AG08395 (cell line): ENCODE measurements at places on chromosomes 4 and X.
A peak's percentile ranks its signal among the peaks of the same experiment; 100 is the strongest.

- DNase-seq, result no peak
Observed at GRCh38 chrX:152897222-152898131, at the start of gene ZNF185. ZNF185 (plus strand) TSS chrX:152898067; CDS start chrX:152914490, 16,423 bp downstream.

GRCh38 chrX:51893931-51894696, 691 bp downstream of the MAGED1 start:
- DNase-seq, result no peak

GRCh38 chr4:152938237-152938947, 2.3 kb downstream of the FHDC1 start:
- no peak for DNase-seq

DNA sequence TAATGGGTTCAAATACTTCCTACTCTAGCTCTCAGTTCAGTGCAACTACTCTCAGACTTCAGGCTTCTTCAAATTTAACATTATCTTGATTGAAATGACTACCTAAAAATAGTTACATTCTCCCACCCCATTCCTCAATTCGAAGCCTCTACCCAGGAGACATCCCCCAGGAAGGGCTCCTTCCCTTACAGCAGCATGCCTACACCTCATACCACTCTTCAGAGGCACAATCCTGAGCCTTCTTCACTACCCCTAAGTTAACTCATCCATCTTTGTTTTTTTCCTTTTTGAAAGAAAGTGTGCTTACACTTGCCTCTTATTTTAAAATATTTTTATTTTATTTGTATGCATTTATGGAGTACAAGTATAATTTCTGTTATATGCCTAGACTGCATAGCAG, 17.2 kb upstream of the PRSS48 start:
- DNase-seq, result no peak

GRCh38 chrX:114889481-114889880, 127.9 kb downstream of the IL13RA2 start:
- peak; percentile 4 for DNase-seq

DNA sequence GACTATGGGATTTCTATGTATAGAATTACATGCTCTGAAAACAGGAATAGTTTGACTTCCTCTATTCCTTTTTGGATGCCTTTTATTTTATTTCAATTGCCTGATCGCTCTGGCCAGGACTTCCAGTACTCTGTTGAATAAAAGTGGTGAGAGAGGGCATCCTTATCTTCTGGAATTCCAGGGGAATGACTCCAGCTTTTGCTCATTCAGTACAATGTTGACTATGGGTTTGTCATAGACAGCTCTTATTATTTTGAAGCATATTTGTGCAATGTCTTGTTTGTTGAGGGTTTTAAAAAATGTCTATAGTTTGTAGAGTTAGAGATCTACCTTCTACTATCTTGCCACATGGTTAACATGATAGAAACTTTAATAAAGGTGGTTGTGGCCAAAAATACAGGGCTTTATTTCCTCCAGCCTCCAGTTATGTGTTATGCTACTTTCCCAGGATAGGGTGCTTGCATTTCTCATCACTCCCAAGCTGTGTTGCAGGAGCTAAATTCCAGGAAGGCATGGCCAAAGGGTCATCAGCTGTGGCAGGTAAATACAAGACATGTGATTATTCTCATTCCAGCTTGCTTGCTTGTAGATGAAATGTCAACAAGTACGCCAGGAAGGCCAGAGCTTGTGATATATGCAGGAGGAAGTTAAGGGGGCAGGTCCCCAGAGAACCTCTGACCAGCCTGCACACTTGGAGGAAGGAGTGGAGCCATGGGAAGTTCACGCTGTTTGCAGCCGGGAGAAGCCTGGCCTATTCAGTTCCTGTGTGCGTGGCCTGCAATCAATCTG, 142.4 kb upstream of the CPXCR1 start:
- no peak for DNase-seq

DNA sequence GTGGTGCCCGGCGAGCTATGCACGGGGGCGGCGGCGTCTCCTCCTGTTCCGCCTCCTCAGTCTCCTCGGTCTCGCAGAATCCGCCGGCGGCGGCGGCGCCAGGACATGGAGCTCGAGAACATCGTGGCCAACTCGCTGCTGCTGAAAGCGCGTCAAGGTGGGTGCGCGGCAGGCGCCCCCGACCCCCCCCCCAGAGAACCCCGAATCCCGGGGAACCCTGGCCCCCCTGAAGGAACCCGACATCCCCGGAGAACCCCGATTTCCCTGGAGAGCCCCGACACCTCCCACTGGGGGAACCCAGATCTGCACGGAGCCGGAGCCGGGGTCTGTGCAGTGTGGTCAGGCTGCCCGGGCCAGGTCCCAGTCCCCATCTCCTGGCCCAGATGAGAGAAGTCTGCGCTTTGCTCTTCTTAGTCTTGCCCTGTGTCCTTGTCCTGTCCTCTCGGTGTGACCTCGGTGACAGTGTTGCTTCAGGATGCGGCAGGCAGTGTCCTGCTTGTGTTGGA, 648 bp downstream of the GRK4 start:
- DNase-seq, result peak; percentile 67

DNA sequence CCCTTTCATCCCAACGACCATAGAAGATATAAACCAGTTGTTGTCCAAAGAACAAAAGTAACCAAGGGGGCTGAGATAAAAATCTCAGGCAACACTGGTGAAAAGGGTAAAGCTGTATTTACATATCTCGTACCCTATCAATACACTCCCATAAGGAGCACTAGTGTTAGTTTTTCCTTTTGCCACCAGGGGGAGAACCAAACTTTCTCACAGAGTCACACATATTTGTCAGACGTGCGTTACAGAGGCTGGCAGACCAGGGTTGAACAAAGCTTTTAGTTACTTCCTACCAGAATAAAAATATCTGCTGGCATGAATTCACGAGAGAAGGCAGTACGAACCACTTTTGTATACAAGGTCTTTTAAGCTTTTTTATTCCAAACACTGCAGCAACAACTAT, 88.3 kb downstream of the AMELX start:
- peak; percentile 23 for DNase-seq

- DNase-seq, result no peak
Observed at GRCh38 chrX:5829060-5829459, 399.6 kb downstream of the NLGN4X start.

DNA sequence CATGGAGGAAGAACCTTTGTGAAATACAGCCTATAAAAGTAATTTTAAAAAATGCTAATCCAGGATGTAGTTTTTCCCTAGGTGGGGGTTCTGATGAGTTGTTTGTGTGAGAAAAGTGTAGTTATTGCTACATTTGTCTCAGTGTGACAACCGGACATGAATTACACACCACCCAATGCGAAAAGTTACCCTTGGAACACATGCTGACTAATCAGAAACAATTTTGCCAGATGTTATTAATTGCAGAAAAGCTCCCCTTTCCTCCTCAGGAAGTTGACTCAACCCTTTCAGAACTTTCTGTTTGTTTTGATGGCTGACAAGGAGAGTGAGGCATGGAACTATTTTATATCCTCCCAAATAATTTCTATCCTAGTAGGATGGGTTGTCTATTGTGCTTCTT, 38.1 kb upstream of the EDA2R start:
- peak; percentile 27 for DNase-seq

DNA sequence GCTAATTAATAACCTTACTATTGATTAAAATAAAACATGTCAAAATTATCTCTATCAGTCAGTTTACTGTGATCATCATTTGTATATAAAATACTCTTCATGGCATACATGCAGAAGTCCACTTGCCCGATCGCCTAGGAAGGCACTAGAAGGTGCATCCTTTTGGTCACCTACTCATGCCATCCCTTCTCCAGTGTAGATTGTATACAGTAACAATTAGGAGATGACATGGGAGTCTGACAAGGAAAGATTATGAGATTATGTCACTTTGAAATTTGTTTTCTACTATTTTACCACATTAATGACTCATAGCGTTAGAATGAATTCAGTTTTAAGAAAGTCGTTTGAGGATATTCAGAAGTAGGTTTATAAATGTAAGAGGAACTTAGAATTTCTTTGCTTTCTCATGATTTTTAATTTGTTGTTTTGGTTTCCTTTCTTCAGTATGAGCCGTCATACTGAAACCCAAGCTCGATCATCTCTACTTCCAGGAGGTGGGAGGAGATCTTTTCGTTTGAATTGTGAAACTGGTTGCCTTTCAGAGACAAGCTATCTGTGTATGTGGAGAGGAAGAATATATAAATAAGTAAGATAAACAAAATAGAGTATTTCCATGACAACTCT, 51.1 kb upstream of the UNC5C start:
- no peak for DNase-seq

- no peak for DNase-seq
Observed at GRCh38 chr4:51998837-51999236, 21.3 kb downstream of the LRRC66 start.

GRCh38 chr4:99886146-99886545, 8.1 kb downstream of the LAMTOR3 start:
- no peak for DNase-seq

GRCh38 chr4:15004739-15005301, 2.5 kb downstream of the CPEB2 start:
- DNase-seq, result peak; percentile 40

- DNase-seq, result no peak
Observed at GRCh38 chr4:169084954-169085353, 74.9 kb upstream of the CBR4 start.

DNA sequence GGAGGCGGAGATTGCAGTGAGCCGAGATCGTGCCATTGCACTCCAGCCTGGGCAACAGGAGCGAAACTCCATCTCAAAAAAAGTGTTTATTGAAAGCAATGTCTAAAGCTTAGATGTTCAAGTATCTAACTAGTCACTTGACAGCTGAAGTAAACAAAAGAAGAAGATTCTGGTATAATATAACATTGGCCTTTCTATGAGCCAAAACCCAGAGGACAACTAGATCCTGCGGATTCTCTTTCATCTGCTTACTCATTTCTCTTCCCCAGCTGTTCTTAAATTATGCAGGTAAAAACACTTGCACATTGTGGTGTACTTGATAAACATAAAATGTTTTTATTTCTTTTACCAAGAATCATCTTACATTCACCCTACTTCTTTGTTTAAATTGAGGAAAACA, 24.1 kb upstream of the AREG start:
- no peak for DNase-seq

- no peak for DNase-seq
Observed at GRCh38 chr4:602559-602942, 22.8 kb upstream of the PDE6B start.

- no peak for DNase-seq
Observed at GRCh38 chr4:54315561-54316538, 86.8 kb downstream of the PDGFRA start.

DNA sequence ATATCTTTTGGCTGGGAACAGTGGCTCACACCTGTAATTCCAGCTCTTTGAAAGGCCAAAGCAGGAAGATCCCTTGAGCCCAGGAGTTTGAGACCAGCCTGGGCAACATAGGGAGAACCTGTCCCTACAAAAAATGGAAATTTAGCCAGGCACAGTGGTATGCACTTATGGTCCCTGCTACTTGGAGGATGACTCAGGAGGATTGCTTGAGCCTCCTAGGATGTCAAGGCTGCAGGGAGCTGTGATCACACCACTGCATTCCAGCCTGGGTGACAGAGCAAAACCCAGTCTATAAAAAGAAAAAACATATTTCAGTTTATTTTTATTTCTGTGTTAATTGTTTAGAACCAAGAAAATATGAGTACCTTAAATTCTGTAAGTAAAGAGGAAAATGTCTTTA, 123.7 kb downstream of the CBR4 start:
- no peak for DNase-seq

DNA sequence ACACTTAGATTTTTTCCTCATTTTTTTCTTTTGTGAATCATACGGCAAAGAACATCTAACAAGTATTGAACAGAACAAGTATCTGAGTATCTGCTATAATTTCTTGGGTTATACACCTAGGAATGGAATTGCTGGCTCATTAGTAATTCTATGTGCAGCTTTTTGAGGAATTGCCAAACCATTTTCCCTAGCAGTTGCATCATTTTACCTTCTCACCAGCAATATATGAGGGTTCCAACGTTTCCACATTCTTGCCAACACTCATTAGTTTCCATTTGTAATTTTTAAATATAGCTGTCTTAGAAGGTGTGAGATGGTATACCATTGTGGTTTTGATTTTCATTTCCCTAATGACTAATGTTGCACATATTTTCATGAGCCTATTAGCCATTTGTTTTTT, 41.1 kb upstream of the DCAF8L1 start:
- DNase-seq, result no peak

DNA sequence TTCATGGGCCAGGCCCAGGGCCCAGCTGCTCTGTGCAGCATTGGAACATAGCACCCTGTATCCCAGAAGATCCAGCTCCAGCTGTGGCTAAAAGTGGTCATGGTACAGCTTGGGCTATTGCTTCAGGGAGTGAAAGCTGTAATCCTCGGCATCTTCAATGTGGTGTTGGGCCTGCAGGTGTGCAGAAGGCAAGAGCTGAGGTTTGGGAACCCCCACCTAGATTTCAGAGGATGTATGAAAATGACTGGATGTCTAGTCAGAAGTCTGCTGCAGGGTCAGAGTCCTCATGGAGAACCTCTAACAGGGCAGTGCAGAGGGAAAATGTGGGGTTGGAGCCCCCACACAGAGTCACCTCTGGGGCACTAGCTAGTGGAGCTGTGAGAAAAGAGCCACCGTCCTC, 341.7 kb downstream of the PPP3CA start:
- DNase-seq, result no peak

GRCh38 chr4:14110407-14110806, 482.9 kb upstream of the BOD1L1 start:
- peak; percentile 55 for DNase-seq

GRCh38 chr4:76720121-76720520, 177.8 kb downstream of the SOWAHB start:
- DNase-seq, result no peak

- no peak for DNase-seq
Observed at GRCh38 chrX:30304866-30305265, 4.3 kb downstream of the NR0B1 start.
